ENCODE measurements at places on chromosomes 16 and 17.

- DNase-seq: no peak
Observed at GRCh38 chr16:9802160-9802559, 380.1 kb downstream of the GRIN2A start.

DNA sequence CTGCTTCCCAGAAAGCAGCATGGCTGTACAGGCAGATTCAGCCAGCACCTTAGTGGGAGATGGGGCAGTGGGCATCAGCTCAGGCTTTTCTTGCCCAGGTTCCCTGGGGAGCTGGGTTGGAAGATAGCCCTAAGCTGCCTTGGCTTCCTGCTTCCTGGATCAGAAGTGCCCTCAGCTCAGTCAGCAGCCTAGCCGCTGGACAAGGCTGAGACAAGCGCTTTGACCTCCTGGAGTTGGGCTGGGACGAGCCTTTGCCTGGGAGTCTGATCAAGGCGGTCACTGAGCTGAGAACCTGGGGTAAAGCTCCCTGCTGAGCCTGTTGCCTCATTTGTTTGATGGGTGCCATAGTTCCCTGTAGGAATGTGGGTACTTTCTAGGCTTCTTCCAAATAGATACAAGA, 190.0 kb downstream of the RAB11FIP4 start:
- no peak for DNase-seq

DNA sequence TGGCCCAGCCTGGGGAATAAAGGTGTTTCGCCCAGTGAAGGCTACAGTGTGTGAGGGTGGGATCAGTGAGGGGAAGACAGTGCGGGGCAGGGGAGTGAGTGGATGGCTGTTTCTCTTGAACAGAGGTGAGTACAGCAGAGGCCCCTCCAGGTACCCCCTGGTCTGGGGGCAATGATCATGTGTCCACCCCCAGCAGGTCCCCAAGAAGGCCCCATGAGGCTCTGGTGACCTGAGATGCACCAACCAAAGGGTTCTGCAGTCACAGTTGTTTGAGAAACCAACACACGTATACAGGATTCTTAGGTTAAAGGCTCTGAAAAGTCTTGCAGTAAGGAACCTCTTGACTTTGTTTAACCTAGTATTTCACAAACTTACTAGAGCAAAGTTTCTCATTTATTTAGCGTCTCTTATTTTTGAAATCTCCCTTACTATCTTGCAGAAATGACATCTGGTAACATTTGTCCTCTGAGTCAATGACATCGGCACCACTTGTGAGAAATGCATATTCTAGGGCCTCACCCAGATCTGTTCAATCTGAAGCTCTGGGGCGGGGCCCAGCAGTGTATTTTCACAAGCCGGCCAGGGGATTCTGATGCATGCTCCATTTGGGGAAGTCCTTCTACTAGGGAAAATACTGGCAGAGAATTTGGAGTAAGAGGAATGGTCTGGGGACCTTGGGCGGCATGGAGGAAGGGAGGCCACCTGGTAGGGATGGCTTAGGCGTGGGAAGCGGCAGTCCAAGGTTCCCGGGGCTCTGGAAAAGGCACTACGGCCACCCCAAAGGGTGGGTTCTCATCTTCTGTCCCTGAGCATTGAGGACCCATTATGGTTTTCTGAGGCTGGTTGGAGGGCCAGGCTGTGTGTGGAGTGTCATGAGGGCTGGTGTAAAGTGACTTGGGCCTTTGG, 217.3 kb downstream of the NTN1 start:
- no peak for DNase-seq

GRCh38 chr17:78675836-78676235, 98.6 kb upstream of the DNAH17 start:
- no peak for DNase-seq

DNA sequence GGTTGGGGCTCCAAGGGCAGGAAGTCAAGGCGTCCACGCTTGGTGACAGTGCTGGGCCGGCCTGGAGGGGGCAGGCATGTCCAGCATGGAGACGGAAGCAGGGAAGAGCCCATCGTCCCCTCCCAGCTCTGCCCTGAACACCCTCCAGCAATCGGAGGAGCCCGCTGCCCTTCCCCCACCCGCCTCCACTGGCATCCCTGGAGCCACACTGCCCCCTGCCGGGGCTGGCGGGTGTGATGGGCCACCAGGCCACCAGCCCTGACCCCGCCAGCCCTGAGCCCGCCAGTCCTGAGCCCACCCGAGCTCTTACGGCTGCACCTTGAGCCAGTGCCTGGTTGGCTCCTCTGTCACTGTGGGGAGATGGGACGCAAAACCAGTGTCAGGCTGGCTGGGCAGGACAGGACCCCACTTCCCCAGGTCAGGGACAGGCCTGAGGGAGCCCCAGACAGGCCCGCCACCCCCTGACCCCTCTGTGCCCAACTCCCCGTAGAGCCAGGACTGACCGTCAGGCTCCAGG, 4.1 kb upstream of the CDH15 start:
- DNase-seq: peak; percentile 98

GRCh38 chr17:73744411-73744810, 100.2 kb upstream of the SDK2 start:
- DNase-seq: no peak

DNA sequence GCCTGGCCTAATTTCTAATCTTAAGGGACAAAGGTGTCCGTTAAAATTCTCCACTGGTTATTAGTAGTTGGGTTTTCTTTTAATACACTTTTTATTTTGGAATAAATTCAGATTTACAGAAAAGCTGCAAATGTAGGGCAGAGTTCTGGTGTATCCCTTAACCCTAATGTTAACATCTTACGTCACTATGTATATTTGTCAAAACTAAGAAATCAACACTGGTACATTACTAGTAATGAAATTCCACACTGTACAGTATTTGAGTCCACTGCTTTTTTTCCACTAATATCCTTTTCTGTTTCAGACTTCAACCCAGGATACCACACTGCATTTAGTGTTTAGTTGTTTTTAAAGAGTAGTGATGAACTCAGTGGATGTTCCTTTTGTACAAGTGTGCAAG, 18.7 kb upstream of the KPNA2 start:
- DNase-seq: no peak

DNA sequence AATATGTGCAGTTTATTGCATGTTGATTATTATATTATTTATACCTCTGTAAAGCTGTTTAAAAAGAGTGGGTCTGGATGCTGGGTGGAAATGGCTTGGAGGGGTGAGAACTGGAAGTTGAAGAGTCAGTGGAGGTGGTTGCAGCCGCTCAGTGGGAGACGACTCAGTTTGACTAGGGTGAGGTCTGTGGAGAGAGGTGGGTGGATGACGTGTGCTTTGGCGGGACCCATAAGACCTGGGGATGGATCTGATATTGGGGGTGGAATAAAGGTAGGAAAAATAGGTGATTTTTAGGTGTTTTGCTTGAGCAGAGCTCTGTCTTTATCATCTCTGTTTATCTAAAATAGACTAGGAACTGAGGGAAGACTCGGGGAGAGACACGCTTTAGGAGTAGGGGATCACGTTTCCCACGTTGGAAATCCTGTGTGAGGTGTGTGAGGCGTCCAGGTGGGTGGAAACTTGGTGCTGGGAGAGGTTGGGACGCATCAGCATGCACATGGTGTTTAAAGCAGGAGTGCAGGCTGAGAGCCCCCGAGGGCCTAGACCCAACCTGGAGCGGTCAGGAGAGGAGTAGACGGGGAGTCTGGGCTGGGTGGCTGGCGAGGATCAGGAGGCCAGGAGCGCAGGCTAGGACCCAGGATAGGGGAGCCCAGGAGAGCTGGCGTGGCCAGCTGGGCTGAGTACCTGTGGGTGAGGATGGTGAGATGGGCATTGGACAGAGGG, 17.2 kb downstream of the NT5M start:
- DNase-seq: no peak
